ENCODE measurements at places on chromosomes 12 and 14. TPM values are rescaled to one million over a fixed set of nuclear protein-coding genes. Genes with fewer than 3 reads are reported as not detected.

LRRIQ1 gene
- total RNA-seq: not detected

RAD9B gene
- 1.1 TPM for total RNA-seq

DNA sequence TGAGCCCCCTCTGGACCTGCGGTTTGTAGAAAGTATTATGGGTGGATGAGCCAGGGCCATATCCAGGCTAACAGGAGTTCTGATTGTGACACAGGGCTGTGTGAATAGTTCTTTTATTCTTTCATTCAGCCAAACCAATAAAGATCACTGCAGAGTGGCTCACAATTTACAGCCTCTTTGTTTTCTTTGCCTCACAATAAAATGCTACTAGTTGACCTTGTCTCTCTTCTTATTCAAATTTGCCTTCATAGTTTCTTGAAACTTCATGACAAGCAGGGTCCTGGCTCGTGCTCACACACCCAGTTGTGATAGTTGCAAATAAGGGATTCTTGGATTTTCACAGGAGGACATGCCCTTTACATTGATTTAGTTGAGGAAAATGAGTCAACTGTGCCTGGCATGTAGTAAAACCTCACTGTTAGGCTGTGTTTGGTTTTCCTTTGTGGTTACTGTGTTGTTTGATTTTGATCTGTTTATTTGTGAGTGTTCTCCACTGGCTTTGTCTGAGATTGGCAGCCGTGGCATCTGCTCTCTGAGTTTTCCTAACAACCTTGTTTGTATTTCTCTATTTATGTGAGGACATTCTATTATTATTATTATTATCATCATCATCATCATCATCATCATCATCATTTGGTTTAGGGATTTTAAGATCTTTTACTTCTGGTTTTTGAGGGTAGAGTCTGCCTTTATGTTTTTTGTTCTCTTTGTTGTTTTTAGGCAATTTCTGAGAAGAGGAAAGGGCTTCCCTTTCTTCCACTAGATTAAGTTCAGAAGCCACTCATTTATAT lies 2.7 kb upstream of the KRT6B start:
- no peak for DNase-seq

- DNase-seq: no peak
Measured at GRCh38 chr14:21734457-21735074, 60.9 kb upstream of the OR4E1 start.

DNA sequence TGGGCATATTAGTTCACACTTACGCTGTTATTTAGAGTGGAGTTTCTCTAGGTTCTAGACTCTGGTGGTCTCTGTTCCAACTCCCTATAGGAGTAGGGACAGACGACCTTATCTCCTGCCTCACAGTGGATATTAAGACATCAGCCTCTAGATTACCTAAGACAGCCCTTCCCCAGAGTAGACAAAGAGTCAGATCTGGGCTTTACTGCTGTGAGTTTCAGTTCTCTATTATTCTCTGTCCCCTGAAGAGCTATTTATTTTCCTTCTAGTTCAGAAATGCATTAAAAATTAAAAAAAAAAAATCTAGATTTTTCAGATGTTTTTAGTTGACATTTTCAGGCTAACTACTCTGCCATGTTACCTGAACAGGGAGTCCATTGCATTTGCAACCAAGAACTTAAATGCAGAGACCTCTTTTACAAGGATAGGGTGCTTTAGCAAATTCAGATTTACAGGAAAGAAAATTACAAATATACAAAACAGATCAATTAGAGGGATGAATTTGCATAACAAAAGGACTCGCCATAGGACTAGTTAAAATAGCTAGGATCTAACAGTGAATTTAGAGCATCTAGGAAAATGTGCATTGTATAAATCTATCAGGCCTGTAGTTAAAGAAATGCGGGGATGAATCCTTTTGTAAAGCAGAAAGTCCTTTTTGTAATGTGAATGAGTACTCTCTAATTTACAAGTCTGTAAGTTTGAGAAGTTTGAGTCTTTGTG lies 381.4 kb downstream of the APAF1 start:
- no peak for DNase-seq

GRCh38 chr12:131075611-131076010 lies 121.9 kb downstream of the ADGRD1 start:
- DNase-seq: no peak

DNA sequence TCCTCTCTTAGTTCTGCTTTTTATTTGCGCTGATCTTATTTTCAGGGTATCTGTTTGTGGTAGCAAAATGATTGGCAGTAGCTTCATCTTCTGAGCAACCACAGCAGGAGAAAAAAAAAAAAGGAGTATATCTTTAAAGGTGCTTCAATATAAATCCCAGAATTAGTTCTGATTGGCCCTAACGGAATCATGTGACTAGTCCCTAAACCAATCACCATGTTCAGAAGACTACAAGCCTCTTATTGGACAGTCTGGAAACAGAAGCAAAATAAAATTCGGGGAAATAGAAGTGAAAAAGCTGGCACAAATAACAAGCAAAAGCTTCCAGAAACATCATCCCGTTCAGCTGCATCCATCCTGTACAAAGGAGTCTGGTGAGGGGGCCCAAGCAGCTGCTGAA lies 49.9 kb upstream of the PTPRO start:
- DNase-seq: no peak
